ENCODE measurements at places on chromosomes 1 and 21.

- DNase-seq = peak; percentile 31
Observed at GRCh38 chr1:181423301-181423918, 59.9 kb upstream of the CACNA1E start.

DNA sequence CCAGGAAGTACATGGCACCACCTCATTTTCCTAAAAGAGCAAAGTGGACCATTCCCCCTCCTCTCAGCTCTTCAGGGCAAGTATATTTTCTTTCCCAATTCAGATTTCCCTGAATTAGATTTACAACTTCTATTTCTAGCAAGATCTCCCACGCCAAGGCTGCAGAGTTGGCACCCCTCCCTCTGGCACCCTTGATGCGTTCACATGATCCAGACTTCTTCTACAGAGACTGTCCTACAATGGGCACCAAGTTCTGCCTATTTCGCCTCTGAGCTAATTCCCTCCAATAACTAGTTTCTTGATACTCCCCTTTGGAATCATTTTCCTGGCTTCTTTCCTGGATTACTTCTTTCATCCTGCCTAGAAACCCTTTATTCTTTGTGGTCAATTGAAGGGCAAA, 122.0 kb downstream of the CDC7 start:
- H3K36me3 ChIP-seq = no peaks in the 10 kb centered on the region
- no peak for DNase-seq
- H3K4me3 ChIP-seq = no peak overlapping the region
- H3K27ac ChIP-seq = no peak overlapping the region
- no peaks in the 10 kb centered on the region for H3K4me1 ChIP-seq
- H3K27me3 ChIP-seq = no peaks in the 10 kb centered on the region

GRCh38 chr1:214326406-214326805, 45.4 kb downstream of the SMYD2 start:
- no peak overlapping the region for H3K27ac ChIP-seq
- peaks cover 2% of the 10 kb centered on the region for H3K36me3 ChIP-seq

DNA sequence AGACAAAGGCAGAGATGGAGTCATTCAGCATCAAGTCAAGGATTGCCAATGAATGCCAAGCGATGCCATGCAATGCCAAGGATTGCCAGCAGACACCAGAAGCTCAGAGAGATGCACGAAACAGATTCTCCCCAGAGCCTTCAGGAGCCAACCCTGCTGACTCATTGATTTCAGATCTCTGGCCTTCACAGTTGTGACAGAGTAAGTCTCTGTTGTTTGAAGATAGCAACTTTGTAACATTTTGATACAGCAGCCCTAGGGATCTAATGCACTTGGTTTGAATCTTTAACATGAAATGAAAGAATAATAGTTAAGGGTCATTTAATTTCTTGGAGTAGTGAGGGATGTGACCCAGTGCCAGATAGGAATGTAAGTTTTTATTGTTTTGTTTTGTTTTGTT, 287.4 kb upstream of the RUNX1 start:
- peaks cover 2% of the 10 kb centered on the region for H3K27me3 ChIP-seq
- H3K4me1 ChIP-seq = peaks cover 22% of the 10 kb centered on the region
- H3K4me3 ChIP-seq = no peak overlapping the region
- H3K27ac ChIP-seq = peak overlapping the region; percentile 87

GRCh38 chr1:212918824-212919223, 31.5 kb upstream of the VASH2 start:
- H3K4me3 ChIP-seq = no peak overlapping the region
- DNase-seq = no peak
- H3K36me3 ChIP-seq = no peaks in the 10 kb centered on the region

- H3K4me3 ChIP-seq = no peak overlapping the region
- DNase-seq = no peak
- H3K36me3 ChIP-seq = no peaks in the 10 kb centered on the region
- no peak overlapping the region for H3K27ac ChIP-seq
- peaks cover 9% of the 10 kb centered on the region for H3K4me1 ChIP-seq
- H3K27me3 ChIP-seq = no peaks in the 10 kb centered on the region
Observed at GRCh38 chr1:53344921-53345838, 17.3 kb upstream of the LRP8 start.

GRCh38 chr1:97424209-97424608, 496.6 kb downstream of the DPYD start:
- peaks cover 4% of the 10 kb centered on the region for H3K4me1 ChIP-seq
- no peak overlapping the region for H3K4me3 ChIP-seq
- H3K36me3 ChIP-seq = peaks cover 3% of the 10 kb centered on the region

DNA sequence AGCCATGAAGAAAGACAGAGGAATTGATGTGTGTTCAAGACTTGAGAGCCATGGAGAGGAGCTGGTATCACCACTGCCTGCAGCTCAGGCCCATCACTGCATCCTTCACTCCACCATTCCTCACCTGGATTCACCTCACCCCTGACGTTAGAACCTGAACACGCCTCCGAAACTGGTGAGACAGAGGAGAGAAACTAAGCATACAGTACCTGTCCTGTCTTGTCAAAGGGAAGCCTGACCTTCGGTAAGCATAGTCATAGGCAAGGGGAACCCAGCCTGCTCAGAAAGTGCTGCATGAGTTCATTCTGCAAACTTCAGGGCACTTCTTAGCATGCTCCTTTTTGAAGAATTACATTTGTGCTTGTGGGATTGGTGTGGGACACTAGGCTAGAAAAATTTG, 425.8 kb downstream of the DSCAM start:
- no peak overlapping the region for H3K27ac ChIP-seq
- H3K4me3 ChIP-seq = no peak overlapping the region
- H3K27me3 ChIP-seq = no peaks in the 10 kb centered on the region
- no peaks in the 10 kb centered on the region for H3K4me1 ChIP-seq
- H3K36me3 ChIP-seq = peaks cover 2% of the 10 kb centered on the region

DNA sequence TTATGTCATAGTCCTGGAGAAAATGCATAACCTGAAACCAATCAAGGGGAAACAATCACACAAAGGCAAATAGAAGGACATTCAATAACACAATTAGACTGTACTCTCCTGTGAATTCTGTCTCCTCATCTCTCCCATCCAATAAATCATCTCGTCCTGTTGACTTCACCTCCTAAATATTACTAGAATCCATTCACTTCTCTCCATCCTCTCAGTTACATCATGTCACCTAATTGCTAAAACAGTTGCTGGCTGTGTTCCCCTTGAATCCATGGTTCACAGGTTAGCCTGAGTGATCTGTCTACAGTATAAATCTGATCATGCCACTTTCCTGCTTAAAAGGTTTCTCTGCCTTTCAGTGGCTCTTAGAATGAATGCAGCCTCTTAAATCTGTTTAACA, 220.2 kb downstream of the TGFB2 start:
- H3K27ac ChIP-seq = no peak overlapping the region
- no peak for DNase-seq
- no peaks in the 10 kb centered on the region for H3K36me3 ChIP-seq
- H3K4me3 ChIP-seq = no peak overlapping the region
- H3K27me3 ChIP-seq = no peaks in the 10 kb centered on the region
- H3K4me1 ChIP-seq = no peaks in the 10 kb centered on the region

GRCh38 chr1:106676021-106676420, 380.5 kb upstream of the PRMT6 start:
- no peak overlapping the region for H3K4me3 ChIP-seq
- H3K36me3 ChIP-seq = no peaks in the 10 kb centered on the region
- no peak for DNase-seq

DNA sequence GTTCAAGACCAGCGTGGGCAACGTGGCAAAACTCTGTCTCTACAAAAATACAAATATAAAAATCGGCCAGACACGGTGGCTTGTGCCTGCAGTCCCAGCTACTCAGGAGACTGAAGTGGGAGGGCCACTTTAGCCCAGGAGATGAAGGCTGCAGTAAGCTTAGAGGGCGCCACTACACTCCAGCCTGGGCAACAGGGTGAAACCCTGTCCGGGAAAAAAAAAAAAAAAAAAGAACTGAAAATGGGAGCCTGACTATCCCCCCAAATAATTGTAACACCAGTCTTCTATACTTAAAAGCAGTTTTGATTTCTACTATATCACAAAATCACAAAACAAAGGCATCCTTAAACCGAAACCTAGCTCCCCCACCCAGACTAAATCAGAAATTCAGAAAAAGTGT, 60.3 kb downstream of the CDC42BPA start:
- H3K4me1 ChIP-seq = no peaks in the 10 kb centered on the region
- DNase-seq = no peak
- no peak overlapping the region for H3K27ac ChIP-seq
- no peak overlapping the region for H3K4me3 ChIP-seq
- H3K27me3 ChIP-seq = peaks cover 4% of the 10 kb centered on the region

- H3K4me1 ChIP-seq = peaks cover 47% of the 10 kb centered on the region
- H3K36me3 ChIP-seq = peaks cover 14% of the 10 kb centered on the region
- peak overlapping the region; percentile 35 for H3K4me3 ChIP-seq
- DNase-seq = no peak
Observed at GRCh38 chr21:42370894-42371654, 4.7 kb upstream of the TFF1 start.

Measured in activated naive CD8-positive, alpha-beta T cell treated with anti-CD3 and anti-CD28 coated beads, Interleukin-2, amount 50 U/mL, for 24 hours (primary cell).